Breast epithelium (tissue), 4 donors: ENCODE measurements at places on chromosomes 11 and 22. TPM values are rescaled to one million over a fixed set of nuclear protein-coding genes. Genes with fewer than 3 reads are reported as not detected.

The MB gene
- total RNA-seq = 13.1 TPM

The HBD gene
- total RNA-seq = not detected

- no peaks in the 10 kb centered on the region for H3K27me3 ChIP-seq
- no peaks in the 10 kb centered on the region for H3K4me1 ChIP-seq
- DNase-seq = no peak
- H3K4me3 ChIP-seq = no peak overlapping the region
- no peaks in the 10 kb centered on the region for H3K36me3 ChIP-seq
Observed at GRCh38 chr11:11866203-11866602, 24.4 kb downstream of the USP47 start.

DNA sequence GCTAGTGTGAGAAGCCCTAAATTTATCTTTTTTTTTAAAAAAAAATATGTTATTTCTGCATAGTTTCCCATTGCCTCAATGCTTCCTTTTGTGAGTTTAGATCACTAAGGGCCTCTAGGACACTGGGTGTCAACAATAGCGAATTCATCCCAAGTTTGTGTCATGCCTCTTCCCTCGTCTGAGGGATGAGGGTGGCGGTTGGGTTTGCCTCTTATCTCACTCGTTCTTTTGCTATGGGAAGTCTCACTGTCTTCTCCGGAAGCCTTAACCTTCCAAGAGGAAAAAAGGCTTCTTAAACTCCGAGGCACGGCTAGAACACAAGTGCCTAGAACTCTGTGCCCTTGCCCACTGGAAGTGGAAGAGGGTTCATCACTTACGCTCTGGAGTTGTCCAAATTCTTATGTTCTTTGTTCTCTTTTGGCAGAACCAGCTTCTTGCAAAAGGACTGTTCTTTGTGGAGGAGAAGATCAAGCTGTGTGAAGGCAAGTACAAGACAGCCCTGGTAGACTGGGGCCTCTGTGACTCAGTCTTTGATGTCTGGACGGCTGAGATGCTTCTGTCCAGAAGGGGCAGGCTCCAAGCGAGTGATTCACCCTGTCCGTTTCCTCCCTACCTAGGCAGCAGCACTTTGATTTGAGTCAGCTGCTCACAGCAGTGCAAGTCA lies 78.5 kb downstream of the TRAF6 start:
- H3K36me3 ChIP-seq = no peaks in the 10 kb centered on the region
- H3K27me3 ChIP-seq = no peaks in the 10 kb centered on the region
- DNase-seq = no peak
- H3K4me3 ChIP-seq = no peak overlapping the region
- H3K4me1 ChIP-seq = no peaks in the 10 kb centered on the region

DNA sequence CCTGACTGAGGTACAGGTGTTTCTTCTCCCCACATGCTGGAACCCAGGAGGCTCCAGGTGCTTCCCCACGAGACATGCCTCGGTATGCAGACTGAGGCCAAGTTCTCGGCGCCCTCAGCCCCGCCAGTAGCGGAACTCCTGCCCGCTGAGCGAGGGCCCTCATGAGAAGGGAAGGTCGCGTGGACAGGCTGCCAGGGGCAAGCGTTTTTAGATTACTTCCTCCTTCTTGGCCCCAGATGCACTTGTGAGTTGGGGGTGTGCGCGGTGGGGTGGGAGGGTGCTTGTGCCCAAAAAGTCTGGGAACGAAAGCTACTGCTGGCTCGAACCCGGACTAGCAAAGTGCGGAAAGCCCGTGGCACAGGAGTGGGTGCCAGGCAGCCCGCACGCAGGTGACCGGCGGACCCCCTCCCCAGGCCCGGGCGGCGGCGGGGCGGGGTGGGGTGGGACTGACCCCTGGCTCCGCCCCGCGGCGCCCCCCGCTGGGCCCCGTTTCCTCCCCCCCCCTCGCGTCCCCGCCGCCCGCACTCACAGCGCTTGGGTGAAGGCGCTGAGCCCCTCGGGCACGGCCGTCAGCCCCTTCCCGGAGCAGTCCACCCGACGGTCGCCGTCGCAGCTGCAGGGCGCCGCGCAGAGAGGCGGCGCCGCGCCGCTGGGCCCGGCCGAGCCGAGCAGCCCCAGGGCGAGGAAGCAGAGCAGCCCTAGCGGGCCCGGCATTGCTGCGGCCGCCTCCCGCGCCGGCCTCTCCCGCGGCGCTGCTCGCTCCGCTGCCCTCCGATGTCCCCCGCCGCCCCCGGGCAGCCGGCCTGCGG lies 797 bp downstream of the LGR4 start:
- peak; percentile 41 for DNase-seq
- no peaks in the 10 kb centered on the region for H3K27me3 ChIP-seq
- peak overlapping the region; percentile 77 for H3K4me3 ChIP-seq
- no peaks in the 10 kb centered on the region for H3K4me1 ChIP-seq
- H3K27ac ChIP-seq = peak overlapping the region; percentile 88
- H3K36me3 ChIP-seq = no peaks in the 10 kb centered on the region
